ENCODE measurements at places on chromosomes 1 and 21.

DNA sequence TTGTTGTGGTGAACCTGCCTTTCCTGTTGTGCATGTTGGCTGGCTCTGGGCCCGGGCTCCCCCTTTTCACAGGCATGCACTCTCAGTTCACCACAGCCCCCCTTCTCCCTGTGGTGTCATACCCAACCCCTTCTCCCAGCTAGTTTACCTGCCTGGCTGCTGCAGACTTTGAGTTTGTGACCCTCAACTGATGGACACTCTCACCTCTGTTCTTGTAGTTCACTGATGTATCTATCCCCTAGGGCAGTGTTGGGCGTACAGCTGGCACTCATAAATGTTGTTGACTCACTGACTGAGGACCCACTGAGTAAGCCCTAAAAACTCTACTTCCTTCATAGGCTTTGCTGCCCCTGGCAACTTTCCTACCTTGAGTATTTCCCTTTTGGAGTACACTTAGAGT lies 54.9 kb downstream of the WDR64 start:
- no peak for DNase-seq

DNA sequence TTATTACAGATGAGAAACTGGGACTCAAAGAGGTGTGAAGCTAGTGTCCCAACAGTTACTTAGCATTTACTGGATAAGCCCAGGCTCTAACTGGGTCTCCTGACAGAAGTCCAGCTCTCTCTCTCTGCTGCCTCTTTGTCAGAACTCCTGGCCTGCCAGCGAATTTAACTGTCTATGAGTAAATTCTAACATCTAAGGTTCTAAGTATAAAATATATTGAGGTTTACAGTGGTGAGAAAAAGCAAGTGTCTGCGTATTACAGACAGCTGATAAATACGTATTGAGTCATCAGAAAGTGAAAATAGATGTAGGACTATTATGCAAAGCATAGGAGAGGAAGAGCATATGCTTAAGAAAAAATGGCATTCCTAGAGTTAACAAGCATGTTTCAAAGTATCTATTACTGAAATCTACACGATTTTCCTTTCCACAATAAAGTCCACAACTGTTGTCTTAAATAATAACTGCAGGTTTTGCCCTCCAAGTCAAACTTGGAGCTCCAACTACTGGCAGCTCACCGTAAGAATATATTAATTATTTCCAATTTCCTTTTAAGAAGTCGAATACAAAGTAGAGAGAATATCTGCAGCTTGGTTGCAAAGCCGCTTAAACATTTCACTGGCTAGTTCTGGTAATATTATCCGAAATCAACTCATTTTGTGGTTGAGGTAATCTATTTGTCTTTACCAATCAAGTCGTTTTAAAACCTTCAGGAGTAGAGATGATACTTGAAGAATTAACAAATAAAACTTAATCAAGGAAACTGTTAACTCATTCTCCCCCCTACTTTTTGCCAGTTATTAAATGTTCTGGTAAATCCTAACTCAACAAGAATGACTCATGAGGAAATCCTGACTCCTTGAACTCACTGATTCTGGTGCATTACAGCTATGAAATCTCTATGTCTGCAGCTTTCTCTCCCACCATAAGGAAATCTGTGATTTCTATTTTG lies 1.4 kb upstream of the RGS2 start:
- no peak for DNase-seq

DNA sequence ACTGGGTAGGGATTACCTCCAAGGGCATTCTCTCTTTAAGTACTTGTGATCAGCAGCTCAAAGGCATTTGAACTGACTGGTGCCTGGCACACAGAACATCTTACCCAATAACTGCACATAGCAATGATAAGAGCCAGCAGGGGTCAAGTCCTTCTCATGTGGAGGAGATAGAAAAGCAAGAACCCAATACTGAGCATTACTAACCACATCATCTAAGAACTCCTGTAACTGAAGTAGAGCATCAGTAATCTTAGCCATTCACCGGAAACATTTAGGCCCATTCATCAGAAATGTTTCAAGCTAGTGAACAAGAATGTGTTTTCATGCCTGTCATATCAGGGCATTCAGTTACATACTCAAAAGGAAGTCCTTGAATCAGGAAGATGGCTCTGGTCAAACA lies 33.6 kb upstream of the THEM4 start:
- DNase-seq = no peak

GRCh38 chr1:154547105-154547732 lies 11.2 kb downstream of the UBE2Q1 start:
- no peak for DNase-seq

DNA sequence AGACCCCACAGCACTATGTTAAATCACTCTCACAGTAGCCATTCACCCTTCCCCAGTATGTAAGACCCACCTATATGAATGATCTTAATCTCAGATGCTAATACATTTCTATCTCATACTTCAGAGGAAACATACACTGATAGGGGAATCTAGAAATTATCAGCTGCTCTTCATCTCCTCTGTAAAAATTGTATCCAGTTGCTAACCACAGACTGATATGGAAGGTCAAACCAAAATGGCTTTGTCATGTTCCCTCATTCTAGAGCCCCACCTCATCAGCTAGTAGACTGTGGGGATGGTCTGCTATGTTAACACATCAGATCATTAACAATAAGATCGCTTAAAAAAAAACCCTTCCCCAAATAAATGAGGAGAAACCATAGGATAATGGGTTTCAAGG lies 71.7 kb downstream of the UBR4 start:
- no peak for DNase-seq

- DNase-seq = no peak
These were observed 884 bp upstream of the LRRC8C start for GRCh38 chr1:89631816-89632656.

DNA sequence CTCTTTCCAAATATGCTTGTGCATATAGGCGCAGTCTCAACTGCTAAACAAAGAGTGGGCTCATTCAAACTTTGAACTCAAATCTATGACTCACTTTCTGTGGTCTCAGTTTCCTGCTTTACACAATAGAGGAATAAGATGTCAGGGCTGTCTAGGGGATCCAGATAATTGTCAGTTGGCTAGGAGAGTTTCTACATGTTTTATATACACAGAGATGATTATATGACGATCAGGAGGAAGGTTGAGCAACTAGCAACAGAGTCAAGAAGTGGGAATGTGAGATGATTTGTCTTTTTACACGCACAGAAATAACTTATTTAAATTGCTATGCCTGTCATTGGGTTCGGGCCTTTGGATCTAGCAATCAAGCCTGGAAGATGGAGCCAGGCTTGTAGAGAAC lies 299.4 kb upstream of the LYPLAL1 start:
- no peak for DNase-seq

DNA sequence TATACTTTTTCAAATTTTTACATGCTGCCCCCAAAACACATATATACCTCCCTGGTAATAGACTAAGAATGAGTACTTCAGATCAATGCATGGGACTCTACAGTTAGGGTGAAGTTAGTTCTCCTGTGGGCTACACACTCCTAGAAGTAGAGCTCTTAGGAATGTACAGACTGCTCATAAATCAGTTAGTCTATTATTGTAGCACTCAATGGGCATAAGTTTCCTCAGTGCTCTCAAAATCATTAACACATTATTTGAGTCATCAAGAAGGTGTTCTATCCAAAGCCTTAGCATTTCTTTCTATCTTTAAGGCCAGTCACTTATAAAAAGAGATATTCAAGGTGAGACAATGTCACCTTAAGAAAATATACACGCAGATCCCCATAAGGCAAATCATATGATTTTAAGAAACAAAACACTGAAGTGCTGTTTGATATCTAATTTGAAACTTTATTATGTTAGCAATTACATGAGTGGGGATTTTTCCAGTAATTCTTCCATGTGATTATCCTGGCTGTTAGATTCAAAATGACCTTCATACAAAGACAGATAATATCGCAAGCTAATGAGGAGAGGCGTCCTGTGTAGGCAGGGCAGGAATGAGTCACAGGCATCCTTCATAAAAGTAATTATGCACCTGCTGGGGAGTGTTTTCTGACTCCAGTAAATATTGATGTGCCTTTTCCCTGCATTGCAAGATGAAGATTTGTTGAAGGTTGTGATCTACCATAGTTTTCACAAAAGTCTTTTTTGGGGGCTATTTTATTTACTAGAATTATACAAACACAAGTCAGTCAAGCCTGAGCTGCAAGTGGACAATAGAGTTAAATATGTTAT lies 167.2 kb upstream of the ATP1B1 start:
- no peak for DNase-seq

DNA sequence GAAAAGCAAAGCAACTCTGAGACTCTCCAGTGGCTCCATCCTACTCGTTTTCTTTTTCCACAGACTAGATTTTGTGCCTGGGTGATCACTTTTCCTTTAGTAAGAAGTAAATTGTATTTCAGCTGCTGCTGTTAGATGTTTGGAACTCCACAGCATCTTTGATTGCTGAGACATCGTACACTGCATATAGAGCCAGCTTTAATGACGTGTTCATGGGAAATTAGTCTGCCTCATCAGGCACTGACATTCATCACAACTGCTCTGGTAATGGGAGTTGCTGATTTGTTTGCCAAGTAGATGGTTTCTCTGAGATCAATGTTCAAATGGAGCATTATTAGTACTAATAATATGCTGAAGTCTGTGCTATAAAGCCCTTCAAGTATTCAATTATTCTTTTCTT lies 573.8 kb upstream of the NR5A2 start:
- DNase-seq = no peak

DNA sequence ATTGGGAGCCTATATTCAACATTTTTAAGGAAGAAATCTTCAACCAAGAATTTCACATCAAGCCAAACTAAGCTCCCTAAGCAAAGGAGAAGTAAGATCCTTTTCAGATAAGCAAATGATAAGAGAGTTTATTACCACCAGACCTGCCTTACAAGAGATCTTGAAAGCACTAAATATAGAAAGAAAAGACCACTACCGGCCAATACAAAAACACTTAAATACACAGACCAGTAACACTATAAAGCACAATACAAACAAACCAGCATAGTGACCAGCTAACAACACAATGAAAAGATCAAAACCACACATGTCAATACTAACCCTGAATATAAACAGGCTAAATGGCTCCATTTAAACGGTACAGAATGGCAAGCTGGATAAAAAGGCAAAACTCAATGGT lies 165.4 kb downstream of the MRPL39 start:
- no peak for DNase-seq

- no peak for DNase-seq
These were observed 90.7 kb downstream of the IGSF21 start for GRCh38 chr1:18198260-18198659.

DNA sequence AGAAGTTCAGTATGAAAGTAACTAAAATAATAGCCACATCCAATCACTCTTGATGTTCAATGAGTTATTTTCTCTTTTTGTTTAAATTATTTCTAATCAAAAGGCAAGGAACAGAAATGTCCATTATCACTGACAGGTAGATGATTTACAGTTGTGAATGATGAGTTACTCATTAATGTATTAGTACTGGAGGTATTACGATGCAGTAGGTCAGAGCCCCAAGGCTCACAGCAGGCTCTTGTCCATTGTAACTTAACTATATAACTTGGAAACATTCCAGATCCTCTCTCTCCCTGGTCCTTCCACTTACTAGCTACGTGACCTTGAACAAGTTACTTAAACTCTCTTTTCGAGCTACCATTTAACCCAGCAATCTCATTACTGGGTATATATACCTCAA lies 39.5 kb downstream of the CRB1 start:
- no peak for DNase-seq

GRCh38 chr1:40901886-40902852 lies 40.0 kb upstream of the CITED4 start:
- DNase-seq = no peak

GRCh38 chr1:32496127-32496526 lies 31.3 kb downstream of the ZBTB8B start:
- no peak for DNase-seq

- DNase-seq = no peak
These were observed 52.7 kb upstream of the TSHB start for GRCh38 chr1:114976891-114977290.

DNA sequence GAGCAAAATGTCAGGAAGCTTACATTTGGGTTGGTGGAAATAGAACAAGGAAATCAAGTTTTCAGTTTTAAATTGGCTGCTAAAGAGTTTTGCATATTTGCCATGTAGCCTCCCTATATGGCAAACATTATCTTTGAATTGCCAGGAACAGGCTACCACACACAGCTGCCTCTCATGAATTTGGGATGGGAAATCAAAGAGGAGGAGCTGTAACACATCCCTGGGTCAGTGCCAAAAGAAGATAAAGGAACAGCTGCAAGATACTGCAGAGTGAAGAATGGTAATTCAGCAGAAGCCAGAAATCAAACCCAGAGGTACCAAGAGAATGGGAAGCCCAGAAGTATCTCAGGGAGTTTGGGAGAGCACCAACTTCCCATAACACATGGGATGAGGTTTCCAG lies 18.6 kb upstream of the RASAL2 start:
- no peak for DNase-seq
